CD4-positive, alpha-beta T cell (primary cell): ENCODE measurements at places on chromosomes 7 and 10. TPM values are rescaled to one million over a fixed set of nuclear protein-coding genes. Genes with fewer than 3 reads are reported as not detected.

Gene OIT3
- total RNA-seq = not detected

Gene NUTM2E
- total RNA-seq = 0.99 TPM

Gene CTAGE4
- total RNA-seq = 1.2 TPM

Gene CHRM2
- total RNA-seq = not detected

Gene PLEKHA8
- 7.4 TPM for total RNA-seq
